ENCODE measurements at places on chromosomes 6 and 20.
A peak's percentile ranks its signal among the peaks of the same experiment; 100 is the strongest.

- no peak for DNase-seq
Measured at GRCh38 chr20:11581271-11581670, 336.4 kb upstream of the BTBD3 start.

- no peak for DNase-seq
Measured at GRCh38 chr6:54860739-54861138, 14.2 kb downstream of the FAM83B start.

- no peak for DNase-seq
Measured at GRCh38 chr20:9021216-9021615, 47.7 kb upstream of the PLCB4 start.

DNA sequence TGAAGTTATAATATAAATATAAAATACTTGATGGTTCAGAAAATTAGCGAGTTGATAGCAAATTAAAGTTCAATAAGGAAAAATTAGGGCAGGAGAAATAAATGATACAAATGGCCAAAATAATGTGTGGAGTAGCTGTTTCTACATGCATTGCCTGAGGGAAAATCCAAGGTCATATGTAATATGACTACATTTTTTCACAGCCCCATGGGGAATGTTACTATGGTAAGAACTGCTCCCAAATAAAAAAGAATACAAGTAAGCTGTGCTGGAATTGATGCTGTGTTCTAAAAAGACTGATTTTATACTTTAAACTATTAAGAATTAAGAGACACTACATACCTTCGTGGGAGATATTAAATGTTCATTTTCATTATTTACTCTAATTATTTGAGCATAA, 34.1 kb downstream of the MEI4 start:
- DNase-seq = no peak

DNA sequence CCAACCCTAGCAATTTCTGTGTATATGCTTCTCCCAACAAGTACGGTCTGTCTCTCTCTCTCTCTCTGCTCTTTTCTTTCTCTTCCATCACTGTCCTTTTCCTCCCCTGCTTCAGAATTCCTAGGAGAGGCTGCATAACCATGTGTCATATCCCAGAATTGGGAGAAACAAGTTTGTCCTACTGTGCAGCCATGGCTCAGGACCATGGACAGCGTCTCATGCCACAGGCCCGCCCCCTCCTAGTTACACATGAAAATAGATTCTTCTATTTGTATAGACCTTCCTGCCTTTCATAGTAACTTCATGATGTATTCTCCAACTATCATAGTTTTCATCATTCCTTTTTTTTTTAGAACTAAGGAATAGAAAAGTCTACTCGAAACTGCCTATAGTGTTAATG, 98.0 kb downstream of the FNDC1 start:
- no peak for DNase-seq

DNA sequence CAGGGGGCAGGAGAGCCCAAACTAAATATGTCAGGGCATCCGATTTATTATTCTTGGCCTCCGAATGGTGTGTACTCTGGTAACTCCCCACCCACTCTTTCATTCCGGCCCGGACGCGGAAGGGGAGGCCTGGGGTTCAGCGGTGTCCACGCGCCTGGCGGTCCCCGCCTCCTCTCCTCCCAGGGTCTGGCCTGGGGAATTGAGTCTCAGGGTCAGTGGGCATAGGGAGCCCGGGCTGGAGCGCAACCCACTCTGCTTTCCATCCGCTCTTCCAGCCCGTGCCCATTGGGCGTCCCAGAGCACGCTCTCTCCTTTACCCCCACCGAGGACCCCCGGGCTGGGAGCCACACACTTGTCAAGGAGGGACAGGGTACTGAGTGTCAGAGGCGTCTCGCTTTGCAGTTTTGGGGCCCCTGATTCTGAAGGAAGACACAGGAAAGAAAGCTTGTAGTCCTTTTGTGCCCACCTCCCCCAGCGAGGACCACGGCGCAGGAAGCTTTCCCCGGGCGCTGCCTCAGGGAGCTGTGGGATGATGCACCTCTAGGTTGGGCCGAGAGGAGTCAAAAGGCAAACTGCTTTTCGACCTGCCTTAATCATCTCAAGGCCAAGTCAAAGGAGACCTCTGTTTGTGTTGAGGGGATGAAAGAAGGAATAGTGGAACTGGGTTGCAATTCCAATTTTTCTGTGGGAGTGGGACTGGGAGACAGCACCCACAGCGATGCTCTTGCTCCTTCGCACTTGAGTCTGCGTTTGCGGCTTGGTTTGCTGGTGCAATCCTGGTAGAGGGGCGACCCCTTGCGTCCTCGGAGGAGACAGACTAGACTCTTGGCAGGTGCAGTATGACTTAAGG, 2.5 kb downstream of the RSPO3 start:
- DNase-seq = peak; percentile 9

GRCh38 chr6:50180646-50181045, 130.9 kb upstream of the DEFB112 start:
- no peak for DNase-seq

- DNase-seq = no peak
Measured at GRCh38 chr6:112223070-112223861, 31.1 kb downstream of the LAMA4 start.

DNA sequence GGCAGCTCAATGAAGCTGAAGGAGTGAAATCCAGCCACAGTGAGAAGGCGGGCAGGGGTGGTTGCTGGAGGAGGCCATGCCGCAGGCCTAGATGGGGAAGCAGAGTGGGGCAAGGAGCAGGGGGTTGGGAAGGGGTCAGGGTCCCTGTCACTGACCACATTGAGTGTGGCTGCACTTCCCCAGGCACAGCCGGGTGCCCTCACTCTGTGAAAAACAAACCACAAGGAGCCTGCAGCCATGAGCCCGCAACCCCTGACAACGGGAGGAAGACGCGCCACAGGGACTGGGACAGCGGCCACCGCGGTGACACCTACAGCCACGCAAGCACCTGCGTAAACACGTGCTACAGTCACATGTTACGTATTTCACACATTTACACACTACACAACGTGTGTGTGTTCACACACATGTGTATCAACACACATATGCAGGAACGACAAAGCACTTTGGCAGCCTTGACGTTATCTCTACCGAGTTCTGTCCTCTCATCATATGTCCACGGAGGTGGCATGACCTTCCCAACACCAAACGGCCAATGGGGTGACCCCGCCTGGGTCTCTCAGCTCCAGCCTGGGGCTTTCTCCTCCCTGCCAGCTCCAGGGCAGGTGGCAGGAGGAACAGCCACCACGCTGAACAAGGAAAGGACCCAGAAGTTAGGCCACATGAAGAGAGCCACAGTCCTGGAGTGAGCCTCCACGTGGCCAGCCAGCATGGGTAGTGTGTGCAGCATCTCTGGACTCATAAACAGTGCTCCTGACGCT, 137.6 kb upstream of the RPS6KA2 start:
- DNase-seq = no peak

DNA sequence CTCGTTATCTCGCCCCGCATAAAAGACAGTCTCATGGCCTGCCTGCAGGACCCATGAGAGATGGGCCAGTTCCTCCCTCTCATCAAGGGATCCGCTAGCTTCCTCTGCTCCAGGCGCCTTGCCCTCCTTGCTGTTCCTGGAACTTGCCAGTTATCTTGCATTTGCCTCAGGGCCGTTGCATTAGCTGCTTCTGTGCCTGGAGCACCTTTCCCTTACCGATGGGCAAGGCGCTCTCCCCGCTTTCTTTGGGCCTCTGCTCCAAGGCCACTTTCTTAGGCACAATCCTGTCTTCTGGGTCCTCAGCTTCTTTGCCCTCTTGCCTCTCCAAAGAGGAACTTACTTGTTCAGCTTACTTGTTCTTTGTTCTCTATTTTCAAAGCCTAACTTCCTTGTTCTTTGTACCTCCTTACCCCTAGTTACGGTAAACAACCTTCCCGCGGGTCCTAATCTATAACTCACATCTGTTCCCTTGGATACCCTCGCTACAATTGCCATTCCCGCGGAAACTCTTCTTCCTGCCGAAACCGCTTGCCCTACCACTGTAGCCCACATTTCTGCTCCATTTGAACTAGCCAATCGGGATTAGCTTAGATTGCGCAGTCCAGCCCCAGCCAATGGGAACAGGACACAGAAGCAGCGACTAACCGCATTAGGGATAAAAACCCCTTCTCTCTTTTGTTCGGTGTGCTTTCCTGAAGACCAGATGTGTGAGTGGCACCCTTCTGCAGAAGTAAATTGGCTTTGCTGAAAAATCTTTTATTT, 887 bp upstream of the NSFL1C start:
- no peak for DNase-seq

GRCh38 chr6:28336284-28337120, 554 bp upstream of the ZSCAN31 start:
- peak; percentile 7 for DNase-seq

GRCh38 chr20:17985388-17986018, 16.7 kb downstream of the MGME1 start:
- no peak for DNase-seq

- no peak for DNase-seq
Measured at GRCh38 chr6:106448000-106448426, 87.5 kb downstream of the CRYBG1 start.

GRCh38 chr6:147711476-147711875, 203.0 kb downstream of the SAMD5 start:
- no peak for DNase-seq

DNA sequence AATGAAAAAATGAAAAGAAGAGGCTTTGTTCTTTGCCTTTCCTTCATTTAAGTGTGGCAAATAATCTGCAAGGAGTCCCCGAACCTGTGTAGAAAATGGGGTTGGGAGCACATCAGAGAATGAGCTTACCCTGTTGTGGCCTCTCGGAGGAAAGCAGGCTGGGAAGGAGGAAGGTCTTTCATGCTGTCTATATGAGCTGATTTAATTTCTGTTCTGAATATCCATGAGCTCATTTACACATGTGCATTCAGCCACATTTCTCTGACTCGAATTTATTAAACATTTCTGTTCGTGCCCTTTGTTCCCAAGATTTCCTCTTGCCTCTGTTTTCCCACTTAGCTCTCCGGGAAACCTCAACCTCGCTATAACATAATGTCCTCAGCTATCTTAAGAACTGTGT, 584.4 kb upstream of the CDH4 start:
- no peak for DNase-seq

GRCh38 chr6:146481527-146481926, 62.1 kb upstream of the RAB32 start:
- no peak for DNase-seq

DNA sequence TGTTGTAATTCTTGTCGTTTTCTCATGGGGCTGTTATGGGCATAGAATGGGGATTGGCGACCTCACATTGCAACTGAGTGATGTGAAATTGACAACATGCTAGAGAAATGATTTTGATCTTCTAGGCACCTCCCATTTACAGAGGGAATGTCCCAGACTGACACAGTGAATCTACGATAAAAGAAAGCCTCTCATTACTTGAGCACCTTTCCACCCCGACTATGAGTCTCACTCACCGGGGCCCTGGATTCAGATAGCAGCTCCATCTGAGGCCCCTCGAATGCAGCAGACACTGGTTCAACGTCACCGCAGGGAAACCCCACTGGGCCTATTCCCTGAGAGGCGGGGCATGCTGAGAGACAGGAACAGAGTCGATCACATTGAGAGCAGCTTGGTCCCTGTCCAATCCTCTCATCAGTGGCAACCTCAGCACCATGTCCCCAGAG, 49.1 kb downstream of the NFATC2 start:
- peak; percentile 19 for DNase-seq

- DNase-seq = no peak
Measured at GRCh38 chr20:2930538-2930937, 57.3 kb downstream of the PTPRA start.

DNA sequence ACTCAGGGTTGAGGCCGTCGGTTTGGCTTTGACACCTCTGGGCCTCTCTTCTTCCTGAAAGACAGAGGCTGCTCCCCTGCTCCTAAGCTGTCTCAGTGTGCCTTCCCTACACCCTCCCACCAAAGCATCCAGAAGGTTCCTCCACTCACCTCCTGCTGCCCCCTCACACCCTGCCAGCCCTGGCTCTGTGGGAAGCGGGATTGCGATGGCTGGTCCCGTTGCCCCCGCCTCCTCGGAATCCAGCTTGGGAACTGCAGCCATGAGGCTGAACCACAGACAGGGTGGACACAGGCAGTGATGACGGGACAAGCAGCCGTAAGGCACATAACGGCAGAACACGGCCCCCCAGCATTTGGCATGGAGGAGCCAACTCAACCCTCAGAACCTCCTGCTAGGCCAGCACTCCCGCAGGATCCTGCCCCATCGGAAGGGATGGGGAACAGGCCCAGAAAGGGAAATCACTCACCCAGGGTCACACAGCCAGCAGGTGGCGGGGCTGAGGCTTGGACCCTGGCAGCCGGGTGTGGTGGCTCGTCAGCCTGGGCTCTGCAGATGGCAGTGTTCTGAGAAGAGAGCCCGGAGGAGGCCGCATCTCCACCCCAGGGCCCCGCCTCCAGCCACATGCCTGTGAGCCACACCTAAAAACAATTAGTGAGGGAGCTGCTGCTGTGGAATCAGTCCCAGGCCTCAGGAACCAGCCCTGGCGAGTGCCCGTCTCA, 139.6 kb downstream of the PHACTR3 start:
- no peak for DNase-seq

- DNase-seq = no peak
Measured at GRCh38 chr20:35503841-35504561, 25.5 kb downstream of the C20orf173 start.

DNA sequence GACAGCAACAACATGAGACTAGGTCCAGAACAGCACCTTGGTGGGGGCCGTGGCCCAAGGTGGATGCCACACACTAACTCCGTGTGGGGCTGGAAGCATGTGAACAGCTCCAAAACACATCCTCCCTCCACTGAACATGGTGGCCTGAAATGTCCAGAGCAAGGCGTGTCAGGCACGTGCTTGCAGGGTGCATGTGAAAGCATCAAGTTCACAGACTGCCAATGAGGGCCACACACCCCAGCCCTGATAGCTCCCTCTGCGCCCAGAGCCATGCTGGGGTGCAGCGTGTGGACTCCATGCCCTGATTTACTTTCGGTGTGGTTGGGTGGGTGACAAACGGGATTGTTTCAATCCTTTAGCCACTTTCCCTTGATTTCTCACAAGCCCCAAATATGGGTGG, 20.1 kb upstream of the RPP40 start:
- no peak for DNase-seq

DNA sequence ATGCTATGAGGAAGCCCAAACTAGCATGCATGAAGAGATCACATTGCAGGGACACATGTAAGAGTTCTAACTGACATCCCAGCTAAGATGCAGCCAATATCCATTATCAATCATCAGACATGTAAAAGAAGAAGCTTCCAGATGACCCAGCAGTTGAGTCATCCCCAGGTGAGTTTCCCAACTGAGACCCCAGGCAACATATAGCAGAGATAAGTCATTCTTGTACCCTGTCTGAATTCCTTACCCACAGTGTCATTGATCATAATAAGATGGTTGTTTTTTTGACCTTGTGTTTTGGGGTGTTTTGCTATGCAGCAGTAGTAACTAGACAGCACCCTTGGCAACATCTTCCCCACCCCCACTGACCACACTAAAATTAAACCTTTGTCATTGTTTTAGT, 18.9 kb downstream of the SIRPD start:
- DNase-seq = no peak

DNA sequence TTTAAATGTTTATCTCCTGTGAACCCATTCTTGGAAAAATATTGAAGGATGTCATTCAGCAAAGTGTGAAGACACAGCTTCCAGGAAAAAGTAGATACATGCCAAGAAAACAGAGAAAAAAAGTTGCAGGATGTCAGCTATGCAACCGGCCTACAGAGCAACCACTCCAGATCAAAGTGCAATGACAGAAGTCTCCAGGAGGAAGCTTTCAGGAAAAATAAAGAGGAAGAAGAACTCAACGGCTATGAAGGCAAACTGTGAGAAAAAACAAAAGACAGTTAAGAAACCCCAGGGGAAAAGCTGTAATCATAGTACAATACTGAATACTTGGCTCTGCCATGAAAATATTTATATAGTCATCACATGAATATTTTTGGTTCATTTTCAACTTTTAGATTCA, 30.6 kb downstream of the REPS1 start:
- DNase-seq = no peak

- no peak for DNase-seq
Measured at GRCh38 chr6:19699932-19700331, 137.2 kb upstream of the ID4 start.

All from stimulated activated naive CD4-positive, alpha-beta T cell (primary cell).